Right lobe of liver (tissue), 6 donors: ENCODE measurements at places on chromosomes 5 and 9.

DNA sequence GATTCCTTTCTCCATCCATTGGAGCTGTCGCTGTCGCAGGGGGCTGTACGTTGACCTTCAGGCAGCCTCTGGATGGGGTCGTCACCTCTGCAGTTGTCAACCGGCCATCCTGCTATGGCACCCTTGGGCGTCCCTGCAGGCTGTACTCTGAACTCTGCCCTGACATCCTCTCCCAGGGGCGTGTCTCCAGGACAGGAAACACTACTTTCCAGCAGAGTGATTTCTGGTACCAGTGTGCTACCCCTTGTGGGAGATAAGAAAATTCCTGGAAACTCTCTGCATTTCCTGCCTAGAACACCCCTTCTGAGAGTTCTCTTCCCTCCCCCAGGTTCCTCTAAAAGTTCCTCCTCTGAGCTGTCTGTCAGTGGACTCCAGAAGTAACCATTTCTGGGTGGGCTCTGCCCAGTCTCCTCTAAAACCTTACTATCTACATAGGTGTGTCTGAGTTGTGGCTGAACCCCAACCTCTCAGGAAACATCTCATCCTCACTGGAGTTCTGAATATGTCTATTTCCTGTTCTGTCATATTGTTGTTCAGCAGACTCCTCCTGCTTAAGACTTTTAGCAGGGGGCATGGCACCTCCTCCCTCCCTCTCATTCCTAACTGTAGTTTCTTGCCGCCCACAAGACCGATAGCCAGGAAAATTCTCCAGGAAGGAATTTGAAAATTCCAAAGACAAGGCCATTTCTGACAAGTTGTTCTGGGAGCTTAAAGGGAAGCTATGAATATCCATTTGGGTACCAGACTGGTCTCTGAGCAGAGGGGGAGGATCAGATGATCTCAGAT is 145.3 kb upstream of the RASEF start:
- no peaks in the 10 kb centered on the region for H3K4me1 ChIP-seq
- H3K4me3 ChIP-seq, result no peak overlapping the region
- H3K27ac ChIP-seq, result no peak overlapping the region

- no peaks in the 10 kb centered on the region for H3K27me3 ChIP-seq
- peak overlapping the region; percentile 82 for H3K27ac ChIP-seq
- peaks cover 93% of the 10 kb centered on the region for H3K4me1 ChIP-seq
- no peak overlapping the region for H3K4me3 ChIP-seq
- no peaks in the 10 kb centered on the region for H3K36me3 ChIP-seq
Measured at GRCh38 chr9:134366223-134367031, 40.2 kb downstream of the RXRA start.

GRCh38 chr9:16532681-16533450 is 337.6 kb downstream of the BNC2 start:
- H3K36me3 ChIP-seq, result no peaks in the 10 kb centered on the region
- no peaks in the 10 kb centered on the region for H3K27me3 ChIP-seq
- no peak for DNase-seq
- H3K4me1 ChIP-seq, result no peaks in the 10 kb centered on the region
- no peak overlapping the region for H3K4me3 ChIP-seq

DNA sequence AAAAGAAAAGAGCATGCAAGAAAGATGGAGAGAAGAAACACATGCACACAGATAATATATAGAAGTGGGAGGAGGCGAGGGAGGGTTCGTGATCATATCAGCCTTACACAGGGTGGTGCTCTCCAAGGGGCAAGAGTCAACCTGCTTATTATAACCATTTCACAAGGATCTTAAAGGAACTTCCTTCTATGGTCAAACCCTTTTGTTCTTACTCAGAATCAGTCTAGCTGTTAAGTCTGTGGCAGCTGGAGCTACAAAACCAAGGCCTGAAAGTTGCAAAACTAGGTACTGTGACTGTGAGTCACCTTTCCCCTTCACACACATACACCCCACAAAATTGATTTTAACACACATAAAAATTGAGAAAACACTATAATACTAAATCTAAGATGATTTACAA is 18.5 kb upstream of the ERMP1 start:
- no peak overlapping the region for H3K27ac ChIP-seq
- H3K27me3 ChIP-seq, result no peaks in the 10 kb centered on the region
- no peaks in the 10 kb centered on the region for H3K36me3 ChIP-seq
- H3K4me1 ChIP-seq, result no peaks in the 10 kb centered on the region
- H3K4me3 ChIP-seq, result no peak overlapping the region

GRCh38 chr9:136935651-136936050 is 8.9 kb downstream of the FBXW5 start:
- H3K36me3 ChIP-seq, result peaks cover 4% of the 10 kb centered on the region
- no peaks in the 10 kb centered on the region for H3K4me1 ChIP-seq
- no peak overlapping the region for H3K4me3 ChIP-seq
- no peak overlapping the region for H3K27ac ChIP-seq
- DNase-seq, result no peak

- H3K27ac ChIP-seq, result no peak overlapping the region
- no peaks in the 10 kb centered on the region for H3K27me3 ChIP-seq
- H3K4me1 ChIP-seq, result no peaks in the 10 kb centered on the region
- no peak for DNase-seq
Measured at GRCh38 chr9:77832639-77833038, 184.5 kb upstream of the GNA14 start.

GRCh38 chr5:143554918-143555477 is 151.5 kb upstream of the NR3C1 start:
- H3K4me3 ChIP-seq, result no peak overlapping the region
- H3K27me3 ChIP-seq, result no peaks in the 10 kb centered on the region
- no peak for DNase-seq

DNA sequence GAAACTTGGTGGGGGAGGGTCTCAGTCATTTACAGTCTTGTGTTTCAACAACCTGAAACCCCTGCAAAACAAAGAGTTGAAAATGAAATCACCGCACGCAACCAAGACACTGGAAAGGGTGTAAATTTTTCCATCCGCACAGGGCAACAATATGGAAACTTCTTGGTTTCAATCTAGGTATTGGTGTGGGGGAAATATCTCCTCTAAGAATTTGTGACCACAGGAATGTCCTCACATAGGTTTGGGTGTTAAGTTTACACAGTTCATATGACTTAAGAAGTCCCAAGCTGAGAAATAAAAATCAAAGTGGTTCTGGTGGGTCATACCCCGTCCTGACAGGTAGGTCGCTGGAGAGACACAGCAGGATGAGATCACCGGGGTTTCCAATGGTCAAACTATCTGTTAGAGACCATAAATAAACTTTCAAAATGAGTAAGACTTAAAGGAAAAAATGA is 51.9 kb upstream of the PIP5K1B start:
- no peak overlapping the region for H3K27ac ChIP-seq
- H3K4me1 ChIP-seq, result no peaks in the 10 kb centered on the region
- H3K4me3 ChIP-seq, result no peak overlapping the region

GRCh38 chr9:134127616-134128015 is 8.3 kb upstream of the WDR5 start:
- H3K27ac ChIP-seq, result no peak overlapping the region
- H3K27me3 ChIP-seq, result no peaks in the 10 kb centered on the region
- DNase-seq, result no peak
- peaks cover 9% of the 10 kb centered on the region for H3K4me1 ChIP-seq
- no peaks in the 10 kb centered on the region for H3K36me3 ChIP-seq
- H3K4me3 ChIP-seq, result no peak overlapping the region

GRCh38 chr5:113804943-113805342 is 291.4 kb downstream of the YTHDC2 start:
- no peak overlapping the region for H3K4me3 ChIP-seq
- H3K4me1 ChIP-seq, result no peaks in the 10 kb centered on the region
- H3K27me3 ChIP-seq, result no peaks in the 10 kb centered on the region
- H3K36me3 ChIP-seq, result no peaks in the 10 kb centered on the region

GRCh38 chr9:104740621-104741020 is 6.9 kb upstream of the NIPSNAP3A start:
- H3K36me3 ChIP-seq, result no peaks in the 10 kb centered on the region
- no peak for DNase-seq
- no peak overlapping the region for H3K27ac ChIP-seq
- no peak overlapping the region for H3K4me3 ChIP-seq

DNA sequence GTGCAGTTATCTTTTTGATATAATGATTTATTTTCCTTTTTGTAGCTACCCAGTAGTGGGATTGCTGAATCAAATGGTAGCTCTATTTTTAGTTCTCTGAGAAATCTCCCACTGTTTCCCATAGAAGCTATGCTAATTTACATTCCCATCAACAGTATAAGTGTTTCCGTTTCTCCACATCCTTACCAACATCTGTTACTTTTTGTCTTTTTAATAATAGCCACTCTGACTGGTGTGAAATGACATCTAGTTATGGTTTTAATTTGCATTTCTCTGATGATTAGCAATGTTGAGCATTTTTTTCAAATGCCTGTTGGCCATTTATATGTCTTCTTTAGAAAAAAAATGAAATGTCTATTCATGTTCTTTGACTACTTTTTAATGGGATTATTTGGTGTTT is 94.7 kb downstream of the SERINC5 start:
- H3K4me1 ChIP-seq, result peaks cover 4% of the 10 kb centered on the region
- DNase-seq, result no peak
- no peak overlapping the region for H3K4me3 ChIP-seq
- peaks cover 20% of the 10 kb centered on the region for H3K36me3 ChIP-seq
- no peaks in the 10 kb centered on the region for H3K27me3 ChIP-seq

DNA sequence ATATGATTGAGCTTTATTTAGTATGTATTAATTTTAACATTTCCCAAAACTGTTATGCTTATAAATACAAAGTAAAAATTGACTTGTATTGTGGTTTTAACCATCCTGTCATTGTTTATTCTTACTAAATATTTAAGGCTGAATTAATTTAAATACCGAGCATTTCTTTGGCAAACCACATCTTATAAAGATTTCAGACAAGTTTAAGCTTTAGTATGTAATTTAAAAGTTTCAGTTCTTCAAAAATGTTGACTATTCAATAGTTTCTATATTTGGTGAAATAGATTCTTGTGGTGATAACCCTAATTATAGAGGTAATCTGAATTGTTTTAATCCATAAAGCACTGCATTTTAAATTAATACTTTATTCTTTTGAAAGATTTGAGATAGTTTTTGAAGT is 65.5 kb downstream of the CCNH start:
- no peak overlapping the region for H3K27ac ChIP-seq
- no peaks in the 10 kb centered on the region for H3K36me3 ChIP-seq
- H3K27me3 ChIP-seq, result no peaks in the 10 kb centered on the region
- no peak for DNase-seq

GRCh38 chr5:19739671-19740070 is 248.3 kb downstream of the CDH18 start:
- H3K4me1 ChIP-seq, result no peaks in the 10 kb centered on the region
- no peaks in the 10 kb centered on the region for H3K36me3 ChIP-seq
- no peak for DNase-seq
- no peak overlapping the region for H3K27ac ChIP-seq

- no peaks in the 10 kb centered on the region for H3K27me3 ChIP-seq
- no peaks in the 10 kb centered on the region for H3K4me1 ChIP-seq
- no peak overlapping the region for H3K27ac ChIP-seq
- DNase-seq, result no peak
- H3K4me3 ChIP-seq, result no peak overlapping the region
Measured at GRCh38 chr9:79193001-79193400, 378.8 kb upstream of the TLE4 start.

DNA sequence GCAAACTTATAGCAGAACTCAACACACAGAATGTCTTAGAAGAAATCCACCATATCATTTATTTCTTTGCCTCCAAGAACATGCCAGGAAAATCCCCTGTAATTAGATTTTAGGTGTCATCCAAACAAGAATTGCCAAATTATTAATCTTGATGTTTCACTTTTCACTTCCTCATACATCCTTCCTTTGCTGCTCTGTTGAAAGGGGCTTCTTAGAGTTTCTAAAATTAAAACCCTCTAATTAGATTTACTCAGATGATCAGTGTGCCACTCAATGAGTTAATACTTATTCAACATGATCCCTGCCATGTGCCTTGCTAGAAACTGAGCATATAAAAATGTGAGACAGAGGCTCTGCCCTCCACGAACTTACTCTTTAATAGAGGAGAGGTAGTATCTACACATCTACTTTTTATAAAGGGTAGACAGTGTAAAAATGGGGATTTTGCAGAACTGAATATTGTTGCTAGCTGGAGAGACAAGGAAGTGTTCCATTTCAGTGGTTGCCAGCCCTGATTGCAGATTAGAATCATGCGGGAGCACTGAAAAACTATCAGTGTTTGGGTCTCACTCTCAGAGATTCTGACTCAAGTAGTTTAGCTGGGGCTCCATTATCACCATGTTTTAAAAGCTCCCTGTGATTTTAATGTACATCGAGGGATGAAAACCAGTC is 498.4 kb downstream of the TLE4 start:
- no peak overlapping the region for H3K4me3 ChIP-seq
- DNase-seq, result no peak
- no peaks in the 10 kb centered on the region for H3K27me3 ChIP-seq
- H3K4me1 ChIP-seq, result no peaks in the 10 kb centered on the region

DNA sequence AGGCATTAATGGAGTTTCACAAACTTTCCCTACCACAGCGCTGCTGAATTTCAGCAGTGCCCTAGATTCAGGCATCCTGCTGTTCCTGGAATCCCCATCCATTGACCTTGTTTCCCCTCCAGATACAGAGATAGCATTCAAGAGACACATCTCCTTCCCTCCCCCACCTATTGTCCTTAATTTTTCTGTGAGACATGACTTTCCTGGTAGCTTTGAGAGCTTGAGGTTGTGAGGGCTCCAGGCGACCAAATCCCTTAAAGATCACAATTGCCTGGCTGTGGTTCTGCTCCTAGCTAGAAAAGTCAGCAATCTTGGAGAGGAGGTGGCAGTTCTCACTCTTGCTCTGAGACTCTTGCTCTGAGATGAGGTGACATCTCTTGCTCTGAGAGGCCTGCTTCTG is 48.0 kb downstream of the PRR16 start:
- no peak overlapping the region for H3K4me3 ChIP-seq
- no peaks in the 10 kb centered on the region for H3K36me3 ChIP-seq
- no peaks in the 10 kb centered on the region for H3K27me3 ChIP-seq
- DNase-seq, result no peak

- no peaks in the 10 kb centered on the region for H3K4me1 ChIP-seq
- DNase-seq, result no peak
- no peaks in the 10 kb centered on the region for H3K27me3 ChIP-seq
- H3K27ac ChIP-seq, result no peak overlapping the region
- no peak overlapping the region for H3K4me3 ChIP-seq
Measured at GRCh38 chr9:33880211-33881089, 63.5 kb downstream of the UBE2R2 start.

- no peak overlapping the region for H3K27ac ChIP-seq
- no peaks in the 10 kb centered on the region for H3K36me3 ChIP-seq
- no peak overlapping the region for H3K4me3 ChIP-seq
- DNase-seq, result no peak
- no peaks in the 10 kb centered on the region for H3K4me1 ChIP-seq
Measured at GRCh38 chr9:12544700-12545099, 148.5 kb upstream of the TYRP1 start.
